ENCODE measurements at places on chromosomes 12 and 14.

GRCh38 chr14:28012629-28013415 lies 753.8 kb upstream of the FOXG1 start:
- DNase-seq, result no peak

DNA sequence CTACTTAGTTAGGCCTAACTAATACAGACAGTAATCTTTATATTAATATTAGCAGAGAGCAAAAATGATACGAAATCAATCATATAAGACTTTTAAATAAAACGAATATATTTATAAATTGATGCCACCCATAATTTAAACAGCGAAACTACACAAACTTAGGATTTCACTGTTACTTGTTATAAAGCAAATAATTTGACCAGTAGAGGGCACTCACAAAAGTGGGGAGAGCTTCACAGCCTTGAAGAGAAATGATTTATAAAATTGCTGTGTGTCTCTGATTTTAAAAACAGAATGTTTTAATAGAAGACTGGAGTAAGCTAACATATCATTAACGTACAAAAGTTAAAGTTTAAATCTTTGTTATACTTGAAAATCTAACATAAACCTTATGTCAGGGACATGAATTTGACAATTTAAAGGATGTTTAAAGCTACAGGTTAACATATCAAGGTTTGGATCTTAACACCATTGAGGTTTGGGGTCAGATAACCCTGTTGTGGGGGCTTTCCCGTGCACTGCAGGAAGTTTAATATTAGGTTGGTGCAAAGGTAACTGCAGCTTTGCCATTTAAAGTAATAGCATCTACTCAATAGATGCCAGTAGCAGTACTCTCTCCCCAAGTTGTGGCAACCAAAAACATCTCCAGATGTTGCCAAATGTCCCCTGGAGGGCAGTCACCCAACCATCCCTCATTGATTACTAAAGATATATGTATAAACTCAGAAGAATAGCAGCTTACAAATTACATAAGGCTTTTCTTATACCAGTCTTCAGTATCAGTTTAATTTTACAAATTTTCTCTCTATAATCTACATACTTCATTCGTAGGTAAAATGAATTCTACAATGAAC lies 9.3 kb downstream of the KRAS start:
- DNase-seq, result no peak

- no peak for DNase-seq
Measured at GRCh38 chr12:132566516-132567131, 43.8 kb downstream of the LRCOL1 start.

DNA sequence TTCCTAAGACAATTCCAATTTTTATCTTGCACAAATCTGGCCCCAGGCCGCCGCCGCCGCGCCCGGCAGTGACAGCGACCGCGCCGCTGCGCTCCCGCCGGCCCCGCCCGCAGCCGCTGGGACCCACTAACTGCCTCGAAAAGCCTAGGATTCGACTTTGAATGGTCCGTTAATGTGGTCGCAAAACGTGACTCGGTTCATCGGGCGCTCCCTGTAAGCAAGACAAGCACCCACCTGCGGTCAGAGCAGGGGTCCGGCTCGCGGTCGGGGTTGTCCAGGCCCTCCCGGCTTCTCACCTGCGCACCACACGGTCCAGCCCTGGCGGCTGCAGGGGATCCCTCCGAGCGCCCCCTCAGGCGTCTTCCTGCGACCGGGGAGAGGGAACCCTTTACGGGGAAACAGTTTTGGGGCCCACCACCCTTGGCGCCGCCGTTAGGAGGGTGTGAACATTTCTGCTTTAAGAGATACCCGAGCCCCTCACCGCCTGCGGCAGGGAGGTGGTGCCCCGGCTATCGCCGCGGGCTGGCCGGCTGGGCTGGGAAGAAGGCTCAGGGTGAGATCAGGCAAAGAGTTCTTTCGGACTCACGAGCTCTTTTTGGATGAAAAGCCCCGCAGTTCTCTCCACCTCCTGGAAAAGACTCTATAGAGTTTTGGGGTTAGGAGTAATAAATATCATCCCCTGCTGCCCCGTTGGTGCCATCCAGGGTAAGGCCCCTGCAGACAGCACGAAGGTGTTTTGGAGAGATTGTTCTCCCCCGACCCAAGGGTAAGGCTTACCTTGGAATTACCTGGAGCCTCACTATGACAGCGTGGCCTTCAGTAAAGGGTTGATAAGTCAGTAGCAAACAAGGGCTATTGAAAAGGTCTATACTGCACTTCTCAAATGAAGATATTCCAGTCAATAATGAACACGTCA lies 13.6 kb upstream of the FOXJ2 start:
- DNase-seq, result no peak

DNA sequence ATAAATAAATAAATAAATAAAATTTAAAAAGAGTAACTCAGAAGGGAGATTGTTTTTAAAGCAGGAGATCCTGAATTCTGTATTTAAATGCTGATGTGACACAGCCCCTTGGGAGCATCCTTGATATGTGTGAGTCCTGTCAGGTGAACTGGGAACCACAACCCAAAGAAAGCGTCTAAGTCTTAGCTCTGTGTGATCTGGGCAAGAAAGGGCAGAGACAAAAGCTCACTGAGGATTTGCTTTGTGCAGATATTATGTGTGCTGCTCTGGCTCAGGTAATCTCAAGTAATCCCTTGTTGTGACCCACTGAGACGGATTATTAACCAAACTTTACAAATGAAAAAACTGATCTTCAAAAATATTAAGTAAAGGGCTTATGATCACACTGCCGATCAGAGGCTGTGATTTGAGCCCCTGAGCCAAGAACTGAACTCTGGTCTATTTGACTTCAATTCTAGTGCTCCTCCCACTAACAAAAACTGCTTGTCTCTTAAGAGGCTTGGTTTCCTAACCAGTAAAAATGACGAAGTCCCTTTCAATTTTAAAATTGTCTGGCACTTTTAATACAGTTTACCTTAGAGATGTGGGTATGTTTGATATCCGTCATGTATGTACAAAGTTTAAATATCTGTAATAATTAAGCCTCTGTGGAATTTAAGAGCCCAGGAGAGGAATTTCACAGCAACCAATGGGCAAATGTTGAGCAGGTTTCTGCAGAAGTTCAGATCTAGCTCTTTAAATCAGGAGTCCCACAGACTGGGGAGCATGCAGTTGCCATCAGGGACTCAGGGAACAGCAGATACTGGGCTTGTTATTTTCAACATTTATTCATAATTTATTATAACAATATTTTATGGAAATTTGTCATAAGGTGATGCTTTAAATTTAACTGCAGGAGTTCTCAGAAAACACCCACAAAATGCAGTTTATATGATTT lies 46.1 kb downstream of the CPM start:
- DNase-seq, result no peak

GRCh38 chr12:120381752-120382419 lies 12.9 kb upstream of the MSI1 start:
- DNase-seq, result no peak

GRCh38 chr12:64943686-64944085 lies 119.2 kb downstream of the TBC1D30 start:
- DNase-seq, result no peak

GRCh38 chr12:46303039-46303666 lies 34.3 kb upstream of the SLC38A1 start:
- no peak for DNase-seq

- no peak for DNase-seq
Measured at GRCh38 chr12:105220929-105221290, 15.1 kb downstream of the APPL2 start.

DNA sequence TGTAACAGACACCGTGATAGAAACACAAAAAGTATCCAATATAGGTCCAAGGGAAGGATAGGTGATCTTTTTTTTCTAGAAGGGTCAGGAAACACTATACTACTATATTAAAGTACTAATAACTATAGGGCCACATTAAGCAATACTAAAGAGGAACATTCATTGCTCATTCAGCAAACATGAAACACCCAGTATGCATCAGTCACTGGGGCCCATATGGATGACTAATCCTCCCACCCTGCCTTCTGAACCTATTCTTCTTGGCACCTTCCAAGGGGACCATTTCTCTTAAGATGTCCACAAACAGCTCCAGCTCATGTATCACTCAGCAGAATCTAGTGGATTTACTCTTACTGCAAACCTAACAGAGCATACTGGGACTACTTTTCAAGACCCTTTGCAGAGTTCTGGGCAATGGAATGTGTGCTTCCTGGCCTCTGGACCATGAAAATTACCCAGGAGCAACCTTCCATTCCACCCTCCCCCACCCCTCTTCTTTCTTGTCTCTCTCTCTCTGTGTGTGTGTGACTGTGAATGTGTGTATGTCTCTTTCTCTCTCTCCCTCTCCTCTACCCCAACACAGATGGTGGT lies 187.9 kb downstream of the EPS8 start:
- no peak for DNase-seq

All from spleen (tissue), 13 donors.